GM23248 (cell line): ENCODE measurements at places on chromosomes 2 and 18.

DNA sequence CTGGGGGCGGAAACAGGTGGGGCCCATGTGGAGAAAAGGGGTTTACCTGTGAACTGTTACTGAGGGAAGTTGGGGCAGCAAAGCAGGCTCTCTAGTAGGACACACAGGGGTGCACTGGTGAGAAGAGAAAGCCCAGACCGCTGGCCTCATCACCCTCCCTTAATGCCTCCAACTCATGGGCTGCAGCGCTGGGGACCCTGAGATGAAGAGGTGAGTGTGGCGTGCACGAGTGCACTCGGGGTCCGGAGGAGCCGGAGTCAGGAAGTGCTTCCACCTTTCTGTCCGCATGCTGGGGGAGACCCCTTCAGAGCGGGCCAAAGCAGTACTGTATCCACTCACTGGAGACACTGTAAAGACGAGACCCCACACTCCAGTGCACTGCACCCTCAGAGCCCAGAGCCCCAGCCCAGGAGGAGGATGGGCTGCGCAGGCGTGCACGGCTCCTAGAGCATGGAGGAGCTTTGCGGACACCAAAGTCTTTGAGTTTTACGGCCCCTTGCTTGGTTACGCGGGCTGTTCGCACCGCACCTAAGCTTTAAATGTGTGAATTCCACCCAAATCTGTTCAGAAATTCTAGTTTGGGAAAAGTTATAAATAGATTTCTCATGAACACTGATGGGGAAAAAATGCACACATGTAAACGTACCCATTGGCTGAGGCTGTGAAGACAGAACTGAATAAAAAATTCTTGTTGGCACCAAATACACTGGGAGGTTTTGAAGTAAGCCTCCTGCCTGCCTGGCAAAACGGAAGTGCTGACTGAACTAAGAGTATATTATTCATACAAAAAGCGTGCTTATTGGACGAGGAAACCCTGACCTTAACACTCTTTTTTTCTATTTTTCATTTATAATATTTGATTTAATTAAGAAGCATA, 45.4 kb upstream of the PPP4R1 start:
- no peak for DNase-seq

DNA sequence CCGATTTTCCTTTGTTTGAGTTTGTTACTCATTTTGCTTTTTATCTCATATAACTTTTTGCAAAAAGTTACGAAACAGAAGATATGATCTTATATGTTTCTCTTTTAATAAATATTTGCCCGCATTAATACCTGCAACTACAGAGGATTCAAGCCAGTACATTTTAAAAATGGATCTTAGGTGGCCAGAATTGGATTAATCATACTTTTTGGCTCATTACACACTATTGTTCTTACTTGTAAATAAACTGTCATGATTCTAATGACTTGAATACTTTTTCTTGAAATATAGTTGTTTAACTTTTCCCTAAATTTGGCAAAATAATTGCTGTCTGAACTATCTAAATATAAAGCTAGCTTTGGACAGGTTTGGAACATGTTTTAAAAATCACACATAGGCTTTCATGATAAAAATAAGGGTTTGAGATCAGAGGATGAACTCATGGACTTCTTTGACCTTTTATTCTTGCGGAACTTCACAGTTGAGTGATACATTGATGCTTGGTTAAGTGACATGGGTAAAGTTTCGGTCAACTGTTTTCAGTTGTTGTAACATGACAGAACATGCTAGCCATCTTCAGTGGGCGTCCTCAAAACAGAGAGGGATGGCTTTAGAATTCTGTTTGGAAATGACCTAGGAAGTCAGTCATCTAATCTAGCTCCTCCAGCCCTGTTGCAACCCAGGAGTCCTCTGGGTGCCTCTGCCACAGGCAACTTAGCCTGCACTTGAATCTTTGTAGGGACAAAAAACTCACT, 44.5 kb downstream of the LTBP1 start:
- DNase-seq: no peak

GRCh38 chr18:48956356-48956755, 5.6 kb upstream of the SMAD7 start:
- peak; percentile 89 for DNase-seq

DNA sequence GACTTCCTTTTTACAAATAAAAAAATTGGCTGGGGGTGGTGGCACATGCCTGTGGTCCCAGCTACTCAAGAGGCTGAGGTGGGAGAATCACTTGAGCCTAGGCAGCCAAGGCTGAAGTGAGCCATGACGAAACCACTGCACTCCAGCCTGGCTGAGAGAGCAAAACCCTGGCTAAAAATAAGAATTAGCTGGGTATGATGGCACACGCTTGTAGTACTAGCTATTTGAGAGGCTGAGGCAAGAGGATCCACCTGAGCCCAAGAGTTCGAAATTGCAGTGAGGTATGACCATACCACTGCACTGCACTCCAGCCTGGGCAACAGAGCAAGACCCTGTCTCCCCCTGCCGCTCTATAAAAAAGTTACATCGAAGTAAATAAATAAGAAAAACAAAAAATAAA, 33.7 kb downstream of the GFPT1 start:
- DNase-seq: peak; percentile 21

DNA sequence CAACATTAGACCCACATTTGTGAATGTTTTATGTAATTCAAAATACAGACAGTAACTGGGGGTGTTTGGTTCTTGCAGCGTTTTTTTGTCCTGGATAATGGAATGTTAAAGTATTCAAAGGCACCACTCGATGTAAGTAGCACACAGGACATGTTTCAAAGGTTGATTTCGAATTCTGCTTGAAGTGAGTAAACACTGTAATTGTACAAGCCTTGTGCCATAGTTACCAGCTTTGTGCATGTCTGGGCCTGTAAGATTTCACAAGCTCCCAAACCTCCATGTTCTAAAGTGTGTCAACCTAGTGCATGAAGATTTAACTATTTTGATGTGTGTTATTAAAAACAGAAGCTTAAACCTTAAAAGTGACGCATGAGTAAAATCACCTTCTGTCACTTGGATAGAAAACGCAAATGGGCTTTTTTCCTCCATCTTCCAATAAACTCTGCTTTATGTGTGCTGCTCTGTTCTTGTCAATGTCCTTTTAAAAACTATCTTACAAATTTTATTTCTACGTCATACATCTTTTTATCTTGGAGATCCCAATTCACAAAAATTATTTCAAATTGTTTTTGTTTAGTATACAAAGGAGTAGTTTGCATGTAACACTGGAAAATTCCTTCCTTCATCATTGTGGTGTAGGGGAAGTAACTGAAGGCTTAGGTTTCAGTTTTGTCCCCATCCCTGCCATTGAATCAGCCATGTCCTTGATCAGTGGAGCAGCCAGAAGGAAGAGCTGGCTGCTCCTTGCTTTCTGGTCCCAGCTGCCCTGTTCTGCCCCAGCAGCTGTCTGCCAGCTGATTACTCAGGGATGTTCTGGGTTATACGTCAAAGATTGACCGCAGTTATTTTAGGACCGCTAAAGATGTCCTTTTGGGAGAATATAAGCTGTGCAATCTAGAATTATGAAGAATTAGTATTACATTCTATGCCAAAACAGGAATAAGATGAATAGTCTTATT, 119.2 kb downstream of the PRKRA start:
- no peak for DNase-seq

DNA sequence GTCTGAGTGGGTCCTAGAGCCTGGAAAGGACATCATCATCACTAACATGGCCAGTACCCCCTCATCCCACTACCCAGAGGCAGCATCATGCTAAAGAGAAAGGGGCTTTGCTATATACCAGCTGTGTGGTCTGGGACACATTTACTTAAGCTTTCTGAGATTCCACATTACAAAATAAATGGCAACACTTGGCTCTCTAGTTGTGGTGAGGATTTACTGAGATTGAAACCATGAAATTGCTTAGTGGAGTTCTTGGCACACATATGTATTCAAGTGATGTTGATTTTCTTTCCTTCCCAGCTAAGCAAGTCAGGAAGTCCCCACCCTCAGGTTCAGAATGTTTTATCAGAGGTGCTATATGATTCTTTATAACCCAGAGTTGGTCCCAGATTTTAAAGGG, 362.0 kb downstream of the CLIP4 start:
- DNase-seq: no peak

GRCh38 chr2:201830666-201831065, 24.3 kb downstream of the CDK15 start:
- DNase-seq: no peak

DNA sequence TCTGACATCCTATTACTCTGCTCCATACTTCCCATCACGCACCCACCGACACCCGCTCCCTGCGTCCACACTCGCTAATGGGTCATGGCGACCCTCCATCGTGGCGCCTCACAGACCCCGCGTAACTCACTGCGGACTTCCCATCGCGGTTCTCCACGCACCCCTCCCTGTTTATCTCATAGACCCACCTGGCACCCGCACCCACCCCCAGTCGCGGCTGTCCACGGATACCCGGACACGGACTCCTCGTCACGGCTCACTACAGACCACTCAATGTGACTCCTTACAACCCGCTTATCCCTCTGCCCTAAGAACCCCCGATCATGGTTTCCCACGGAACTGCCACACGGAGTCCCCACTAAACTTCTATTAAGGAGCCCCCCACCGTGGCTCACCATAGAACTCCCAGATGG, 458 bp downstream of the CXXC1 start:
- no peak for DNase-seq

DNA sequence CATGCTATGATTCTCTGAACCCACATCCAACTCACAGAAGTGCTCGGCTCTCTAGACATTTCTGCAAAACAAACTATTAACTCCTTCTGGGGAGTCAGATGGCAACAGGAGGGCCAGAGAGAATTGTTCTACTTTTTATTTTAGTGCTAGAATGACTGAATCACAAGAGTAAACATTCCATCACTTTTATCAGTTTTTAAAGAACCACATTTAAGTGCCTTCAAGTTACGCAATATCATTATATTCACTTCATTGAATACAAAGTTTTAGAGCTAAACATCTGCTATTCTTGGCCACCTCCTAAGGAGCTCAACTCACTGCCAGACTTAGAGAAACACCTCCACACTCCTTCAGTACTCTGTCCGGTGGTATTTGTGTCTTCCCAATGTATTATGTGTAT, 22.4 kb downstream of the B4GALT6 start:
- peak; percentile 57 for DNase-seq

DNA sequence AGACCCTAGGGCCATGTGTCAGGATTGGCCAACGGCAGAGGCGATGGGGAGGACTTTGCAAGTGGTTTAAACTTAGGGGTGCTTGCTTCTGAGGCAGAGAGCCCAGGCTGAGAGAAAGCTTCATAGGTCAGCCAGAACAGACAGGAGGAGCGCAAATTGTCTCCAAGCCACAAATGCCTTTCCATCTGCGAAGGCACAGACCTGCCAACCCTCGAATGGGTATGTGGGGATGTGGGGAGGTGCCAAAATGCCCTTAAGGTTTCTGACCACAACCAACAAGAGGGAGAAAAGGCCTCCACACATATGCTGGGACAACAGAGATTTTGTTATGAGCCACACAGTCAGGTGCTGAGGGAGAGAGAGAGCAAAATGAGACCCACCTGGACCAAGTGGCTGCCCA, 283.6 kb downstream of the CYP26B1 start:
- no peak for DNase-seq

DNA sequence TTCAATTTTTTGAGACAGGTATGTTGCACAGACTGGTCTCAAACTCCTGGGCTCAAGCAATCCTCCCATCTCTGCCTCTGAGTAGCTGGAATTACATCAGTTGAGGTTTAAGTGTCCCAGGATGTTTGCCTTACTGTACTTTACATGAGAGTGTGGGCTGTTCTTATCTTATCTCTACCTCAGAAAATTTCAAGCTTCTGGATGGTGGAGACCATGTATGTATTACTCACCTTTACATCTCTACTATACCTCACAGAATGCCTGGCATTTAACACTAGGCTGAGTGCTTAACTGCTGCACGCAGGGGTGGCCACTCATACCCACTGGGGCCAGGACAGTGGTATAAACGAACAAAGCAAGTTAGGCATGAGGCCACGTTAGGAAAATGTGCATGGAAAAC, 272.0 kb upstream of the RAB12 start:
- DNase-seq: no peak

DNA sequence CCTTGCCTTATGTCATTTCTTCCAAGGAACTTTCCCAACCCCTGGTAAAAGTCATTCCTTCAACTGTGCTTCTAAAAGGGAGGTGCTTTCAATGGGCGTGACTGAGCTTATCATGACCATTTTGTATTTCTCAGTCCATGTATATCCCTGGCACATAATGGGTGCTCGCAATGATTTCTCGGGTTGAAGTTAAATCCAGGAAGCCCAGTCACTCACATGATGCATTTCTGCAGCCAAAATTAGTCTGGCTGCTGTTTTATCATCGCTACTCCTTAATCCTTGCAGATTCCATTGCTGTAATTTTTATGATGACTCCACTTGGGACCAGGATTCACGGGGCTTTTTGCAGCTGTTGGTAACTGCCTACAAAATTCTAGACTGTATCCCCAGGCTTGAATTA, 25.9 kb upstream of the RFX8 start:
- peak; percentile 47 for DNase-seq

GRCh38 chr2:161480123-161480522, 64.0 kb downstream of the TBR1 start:
- DNase-seq: no peak

DNA sequence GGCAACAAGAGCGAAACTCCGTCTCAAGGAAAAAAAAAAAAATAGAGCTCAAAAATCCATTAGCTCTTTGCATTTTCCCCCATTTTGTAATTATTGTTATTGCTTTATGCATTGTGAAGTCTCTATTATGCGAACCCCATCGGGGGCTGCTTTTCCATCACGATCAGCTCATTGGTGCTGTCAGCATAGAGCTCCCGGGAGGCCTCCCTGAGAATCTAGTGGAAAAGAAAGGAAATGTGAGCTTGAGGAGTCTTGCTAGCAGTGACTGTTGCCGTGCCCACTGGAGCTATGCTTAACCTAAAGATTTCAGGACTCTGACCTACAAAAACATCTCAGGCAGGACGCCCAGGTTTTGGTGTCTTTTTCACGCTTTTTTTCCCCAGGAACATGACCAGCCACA, 102.6 kb upstream of the NDUFV2 start:
- no peak for DNase-seq

DNA sequence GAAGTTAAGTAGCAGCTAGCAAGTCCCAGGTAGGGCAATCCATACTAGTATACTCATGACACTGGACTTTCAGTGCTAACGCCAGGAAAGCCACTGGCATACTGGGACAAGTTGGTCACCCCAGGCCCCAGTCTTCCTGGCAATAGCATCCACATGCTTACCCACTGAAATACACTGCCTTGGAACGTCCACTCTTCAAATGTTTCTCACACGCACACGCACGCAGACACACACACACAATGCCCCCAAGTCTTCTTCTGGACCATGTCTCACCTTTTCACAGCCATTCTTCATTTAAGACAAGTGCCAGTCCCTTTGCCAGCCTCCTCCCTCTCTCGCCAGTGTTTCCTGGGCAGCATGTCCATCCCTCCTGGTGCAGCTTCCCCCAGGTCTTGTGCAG, 8.7 kb upstream of the TEX261 start:
- DNase-seq: no peak

DNA sequence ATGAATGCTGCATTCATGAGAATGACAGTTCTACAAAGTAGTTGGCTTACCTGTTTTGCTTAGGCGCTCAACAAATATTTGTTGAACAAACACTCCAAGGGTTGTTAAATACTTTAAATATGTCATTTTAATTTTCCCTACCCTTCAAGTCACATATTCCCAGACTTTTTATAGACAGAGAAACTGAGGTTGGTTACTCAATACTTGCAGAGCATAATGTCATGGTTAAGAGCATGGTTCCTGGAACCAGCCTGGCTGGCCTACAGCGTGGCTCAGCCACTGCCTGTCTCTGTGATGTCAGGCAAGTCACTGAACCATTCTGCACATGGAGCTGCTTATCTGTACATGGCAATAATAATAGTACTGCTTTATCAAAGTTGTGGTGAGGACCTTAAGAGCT, 120.0 kb upstream of the STK17B start:
- DNase-seq: no peak

GRCh38 chr18:54742120-54742519, 86.2 kb upstream of the RAB27B start:
- peak; percentile 32 for DNase-seq
